Left ventricle myocardium inferior (tissue), 1 donor: ENCODE measurements at places on chromosomes 1 and 21. TPM values are rescaled to one million over a fixed set of nuclear protein-coding genes. Genes with fewer than 3 reads are reported as not detected.

DNA sequence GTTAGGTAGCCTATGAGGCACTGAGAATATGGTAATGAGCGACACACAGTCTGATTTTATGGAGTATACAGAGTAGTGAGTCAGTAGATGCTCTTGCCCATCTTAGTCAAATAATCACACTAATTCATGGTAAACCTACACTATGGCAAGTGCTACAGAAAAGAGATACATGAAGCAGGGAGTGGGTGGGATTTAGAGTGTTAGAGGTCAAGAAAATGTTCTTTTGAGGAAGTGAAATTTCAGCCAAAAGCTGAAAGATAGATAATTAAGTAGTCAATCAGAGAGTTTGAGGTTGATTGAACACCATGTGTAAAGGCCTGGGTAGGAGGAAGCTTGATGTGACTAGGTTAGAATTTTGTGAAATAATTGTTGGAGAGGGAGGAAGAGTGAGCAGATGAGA is 14.7 kb downstream of the MDM4 start:
- DNase-seq: no peak

DNA sequence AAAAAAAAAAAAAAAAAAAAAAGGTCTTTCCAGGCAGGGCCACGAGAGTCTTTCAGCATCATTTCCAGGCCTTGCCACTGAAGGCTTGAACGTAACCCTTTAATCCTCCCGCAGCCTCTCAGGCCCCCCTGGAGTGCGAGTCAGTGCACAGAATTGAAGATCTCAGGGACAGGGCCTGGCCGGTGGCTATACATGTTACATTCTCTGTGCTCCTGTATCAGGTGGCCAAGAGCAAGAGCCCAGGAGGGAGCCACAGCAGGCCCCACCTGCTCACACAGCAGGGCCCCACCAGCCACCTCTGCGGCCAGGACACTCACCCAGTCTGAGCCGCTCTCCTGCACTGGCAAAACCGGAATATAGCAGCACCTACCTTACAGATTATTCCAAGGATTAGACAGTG is 34.1 kb upstream of the SLC25A33 start:
- no peak for DNase-seq

DNA sequence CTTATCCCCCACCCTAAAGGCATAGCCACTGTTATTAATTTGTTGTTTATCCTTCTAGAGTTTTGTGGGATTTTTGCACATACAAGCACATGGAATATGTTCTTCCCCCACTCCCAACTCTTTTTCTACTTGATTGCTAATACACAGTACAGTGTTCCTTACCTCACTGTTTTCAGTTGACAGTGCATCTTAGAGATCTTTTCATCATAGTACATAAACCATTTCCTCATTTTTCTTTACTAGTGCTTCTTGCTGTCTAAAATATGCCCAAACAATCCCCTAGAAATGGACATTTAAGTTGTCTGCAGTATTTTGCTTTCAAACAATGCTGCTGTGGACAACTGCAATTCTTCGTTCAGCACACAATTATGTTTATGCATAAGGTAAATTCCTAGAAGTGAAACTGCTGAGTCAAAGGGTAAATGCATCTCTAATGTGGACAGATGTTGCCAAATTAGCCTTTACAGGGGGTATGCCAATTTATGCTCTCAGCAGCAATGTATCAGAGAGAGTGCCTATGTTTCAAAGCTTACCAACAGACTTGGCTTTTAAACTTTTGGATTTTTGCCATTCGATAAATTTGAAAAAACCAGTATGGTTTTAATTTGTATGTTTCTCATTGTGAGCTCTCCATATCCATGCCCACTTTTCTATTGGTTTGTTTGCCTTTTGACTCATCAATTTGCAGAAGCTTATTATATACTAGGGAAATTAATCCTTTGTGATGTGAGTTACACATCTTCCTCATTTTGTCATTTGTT is 132.6 kb downstream of the MRPS6 start:
- no peak for DNase-seq

DNA sequence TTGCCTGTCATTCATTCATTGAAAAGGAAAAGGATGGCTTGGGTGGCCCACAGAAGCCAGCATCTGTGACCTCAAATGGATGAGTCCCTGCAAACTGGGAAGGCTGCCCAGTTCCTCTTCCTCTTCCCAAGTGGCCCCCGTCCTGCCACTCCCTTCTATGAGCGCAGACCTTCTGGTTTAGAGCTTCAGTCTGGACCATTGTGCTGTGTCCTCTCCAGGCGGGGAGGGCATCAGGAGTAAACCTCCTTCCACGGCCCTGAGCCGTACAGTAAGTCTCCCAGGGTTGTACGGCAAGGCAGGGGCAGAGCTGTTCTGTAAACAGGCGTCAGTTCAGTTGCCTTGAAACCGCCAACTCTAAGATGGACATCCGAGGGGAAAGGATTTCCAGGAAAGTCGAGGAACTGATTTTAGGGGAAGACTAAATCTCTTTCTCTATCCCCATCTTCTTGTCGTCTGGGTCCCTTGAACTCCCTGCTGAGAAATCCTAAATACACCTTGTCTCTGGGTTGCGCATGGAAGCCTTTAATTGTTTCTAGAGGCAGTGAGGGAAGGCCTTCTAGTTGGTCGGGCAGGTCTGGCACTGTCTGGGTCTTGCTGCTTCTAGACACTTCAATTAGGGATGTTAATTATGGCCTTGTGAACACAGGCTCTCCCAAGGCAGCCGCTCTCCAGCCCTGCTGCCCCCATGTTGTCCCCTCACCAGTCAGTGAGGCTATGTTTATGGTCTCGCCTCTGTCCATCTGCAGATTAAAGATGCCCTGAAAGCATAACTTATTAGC is 22.1 kb downstream of the SOX13 start:
- peak; percentile 34 for DNase-seq

GRCh38 chr1:40078512-40079333 is 18.3 kb downstream of the PPT1 start:
- no peak for DNase-seq

GRCh38 chr21:28734522-28735175 is 258.0 kb downstream of the LTN1 start:
- DNase-seq: no peak

GRCh38 chr1:220826729-220827128 is 40.0 kb downstream of the MTARC1 start:
- DNase-seq: no peak

DNA sequence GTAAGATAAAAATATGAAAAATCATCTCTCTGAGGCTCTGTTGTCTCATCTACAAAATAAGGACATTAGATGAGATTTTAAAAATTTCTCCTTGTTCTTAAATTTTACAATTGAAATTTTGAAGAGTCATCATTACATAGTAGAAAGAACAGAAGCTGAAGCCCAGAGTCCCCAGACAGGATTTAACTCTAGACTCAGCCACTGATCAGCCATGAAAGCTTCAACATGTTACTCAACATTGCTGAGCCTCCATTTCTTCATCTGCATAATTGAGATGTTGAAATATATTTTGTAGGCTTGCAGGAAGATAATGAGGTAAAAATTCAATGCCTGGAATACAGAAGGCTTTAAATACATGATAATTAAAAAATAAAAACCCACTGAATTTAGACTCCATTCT is 633.3 kb downstream of the LMO4 start:
- no peak for DNase-seq

GRCh38 chr21:32281531-32281930 is 2.7 kb upstream of the MIS18A start:
- no peak for DNase-seq

DNA sequence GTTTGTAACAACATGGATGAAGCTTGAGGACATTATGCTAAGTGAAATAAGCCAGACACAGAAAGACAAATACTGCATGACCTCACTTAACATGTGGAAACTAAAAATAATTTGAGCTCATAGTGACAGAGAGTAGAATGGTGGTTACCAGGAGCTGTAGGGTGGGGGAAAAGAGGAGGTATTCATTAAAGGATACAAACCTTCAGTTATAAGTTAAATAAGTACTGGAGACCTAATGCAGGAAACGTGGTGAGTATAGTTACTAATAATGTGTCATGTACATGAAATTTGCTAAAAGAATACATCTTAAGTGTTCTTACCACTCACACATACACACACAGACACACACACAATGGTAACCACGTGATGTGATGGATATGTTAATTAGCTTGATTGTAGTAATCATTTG is 86.7 kb downstream of the NGF start:
- DNase-seq: no peak

- DNase-seq: no peak
Observed at GRCh38 chr1:221690858-221691257, 51.0 kb downstream of the DUSP10 start.

GRCh38 chr21:33238146-33238545 is 8.4 kb downstream of the IFNAR2 start:
- DNase-seq: no peak

DNA sequence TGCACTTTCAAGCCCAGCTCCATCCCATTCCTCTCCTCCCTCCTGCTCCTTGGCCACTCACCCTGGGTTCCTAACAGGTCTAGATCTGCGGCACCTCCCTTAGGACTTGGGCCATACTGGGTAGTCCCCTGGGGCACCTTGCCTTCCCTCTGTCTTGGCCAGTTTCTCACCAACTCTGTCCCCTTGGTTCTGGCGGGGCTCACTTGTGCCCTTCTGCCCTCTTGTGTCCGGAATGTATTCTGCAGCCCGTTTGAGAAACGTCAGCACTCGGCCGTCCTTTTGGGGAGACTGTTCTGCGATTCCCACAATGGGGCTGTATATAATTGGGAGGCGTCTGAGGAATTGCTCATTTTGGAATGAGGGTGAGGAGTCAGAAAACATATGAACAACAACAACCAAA is 162.4 kb downstream of the ZSCAN20 start:
- peak; percentile 20 for DNase-seq

DNA sequence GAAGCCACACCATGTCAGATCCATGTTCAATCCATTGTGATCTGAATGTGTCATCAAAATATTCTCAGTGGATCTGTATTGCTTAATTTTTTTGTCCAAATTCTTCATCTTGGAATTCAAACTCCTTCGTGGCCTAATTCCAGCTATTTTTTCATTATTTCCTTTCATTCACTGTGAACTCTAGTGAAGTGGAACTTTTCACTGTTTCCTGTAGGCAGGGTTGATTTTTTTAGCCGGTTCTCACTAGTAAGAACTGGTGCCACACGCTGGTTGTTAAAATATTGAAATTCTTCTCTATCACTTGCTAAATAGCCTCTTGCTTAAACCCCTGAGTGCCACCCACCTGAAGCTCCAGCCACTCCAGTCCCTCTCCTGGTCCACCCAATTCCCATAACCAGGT is 7.6 kb upstream of the S100A11 start:
- DNase-seq: no peak

- DNase-seq: no peak
Observed at GRCh38 chr1:101262630-101263348, 26.0 kb downstream of the S1PR1 start.

DNA sequence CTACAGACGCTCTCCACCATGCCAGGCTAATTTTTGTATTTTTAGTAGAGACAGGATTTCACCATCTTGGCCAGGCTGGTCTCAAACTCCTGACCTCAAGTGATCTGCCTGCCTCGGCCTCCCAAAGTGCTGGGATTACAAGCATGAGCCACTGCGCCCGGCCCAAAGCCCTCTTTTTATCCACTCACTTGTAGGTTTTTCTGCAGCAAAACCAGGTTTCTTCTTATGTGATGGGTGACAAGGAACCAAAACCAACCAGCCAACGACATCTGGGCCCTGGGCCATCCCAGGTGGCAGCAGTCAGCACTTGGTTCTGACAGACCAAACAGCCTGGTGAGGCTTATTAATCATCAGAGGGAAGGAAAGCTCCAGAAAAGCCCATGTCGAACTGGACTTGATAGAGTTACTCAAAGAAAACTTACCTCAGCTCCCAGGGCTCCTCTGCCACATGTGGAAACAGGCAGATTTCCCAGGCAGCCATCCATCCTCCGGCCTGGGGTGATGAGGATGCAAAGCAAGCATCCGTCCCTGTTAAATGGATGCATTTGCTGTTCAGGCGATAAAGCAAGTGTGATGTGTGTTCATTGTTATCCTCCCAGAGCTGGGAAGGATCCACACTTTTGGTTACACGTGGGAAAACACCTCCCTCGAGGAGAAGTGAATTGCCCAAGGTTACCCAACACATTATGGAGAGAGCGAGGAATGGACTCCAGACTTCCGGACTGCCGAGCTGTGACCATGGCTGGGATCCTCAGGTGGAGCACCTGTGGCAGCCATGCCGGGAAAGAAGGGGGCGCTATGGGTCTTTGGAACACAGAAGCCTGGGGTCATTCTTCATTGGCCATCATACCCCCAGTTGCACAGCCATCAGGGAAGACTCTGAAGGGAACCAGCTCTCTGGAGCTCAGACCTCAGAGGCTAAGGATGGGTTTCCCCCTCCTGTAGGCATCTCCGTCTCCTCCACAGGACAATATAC is 118.8 kb downstream of the HUNK start:
- DNase-seq: no peak

GRCh38 chr1:59072583-59072947 is 224.3 kb upstream of the FGGY start:
- no peak for DNase-seq

DNA sequence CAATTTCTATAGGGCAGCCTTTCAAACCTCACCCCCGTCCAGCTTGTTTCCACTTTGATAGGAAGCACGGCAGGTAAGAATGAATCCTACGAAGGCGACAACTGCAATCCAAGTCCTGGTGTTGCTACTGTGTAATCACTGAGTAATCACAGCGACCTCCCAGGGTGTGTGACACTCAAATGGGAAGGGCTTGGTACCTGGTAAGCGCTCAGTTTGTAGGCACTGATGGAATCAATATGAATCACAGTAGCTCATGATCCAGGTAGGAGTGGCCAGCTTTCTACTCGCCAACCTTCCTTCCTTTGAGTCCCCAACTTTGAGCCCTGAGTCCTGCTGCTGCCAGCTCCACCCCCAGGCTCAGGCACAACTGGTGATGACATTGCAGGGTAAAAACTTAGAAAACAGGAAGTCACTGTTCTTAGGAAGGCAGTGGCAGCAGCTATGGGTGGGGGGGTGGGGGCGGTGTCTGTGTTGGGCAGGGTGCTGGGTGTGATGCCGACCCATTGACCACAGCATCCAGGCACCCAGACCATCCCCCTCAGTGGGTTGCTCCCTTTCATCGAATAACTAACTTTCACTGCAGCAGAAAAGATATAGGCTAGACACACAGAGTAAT is 70.7 kb downstream of the CD247 start:
- no peak for DNase-seq

DNA sequence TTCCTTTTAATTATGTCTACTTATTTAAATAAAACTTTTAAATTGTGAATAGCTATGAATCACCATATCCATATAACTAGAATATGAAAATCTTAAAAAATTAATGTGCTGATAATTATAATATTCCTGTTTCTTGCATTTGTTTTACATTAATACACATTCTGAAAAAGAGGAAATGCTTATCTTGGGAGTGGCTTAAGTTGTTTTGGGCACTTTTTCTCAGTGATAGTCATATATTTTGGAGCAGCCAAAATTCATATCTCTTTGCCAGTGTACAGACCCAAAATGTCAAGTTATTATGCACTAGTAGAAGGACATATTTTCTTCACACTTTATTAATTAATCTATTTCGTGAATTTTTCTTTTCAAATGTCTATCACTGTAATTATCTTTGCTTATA is 838.5 kb downstream of the USP25 start:
- DNase-seq: no peak

The GJA5 gene
- total RNA-seq: 69.8 TPM

The TSEN15 gene
- 29.4 TPM for total RNA-seq

The SLC26A9 gene
- 35.2 TPM for total RNA-seq

The SOAT1 gene
- total RNA-seq: 9.8 TPM

The KCNJ15 gene
- 0.30 TPM for total RNA-seq

The AMY2B gene
- total RNA-seq: 23.9 TPM

The COL18A1 gene
- 66.5 TPM for total RNA-seq

The SPATA17 gene
- total RNA-seq: 1.2 TPM

The NPPB gene
- 119 TPM for total RNA-seq

The SDF4 gene
- 114 TPM for total RNA-seq

The BRINP3 gene
- total RNA-seq: 5.4 TPM

The OR2T2 gene
- total RNA-seq: not detected

The ZNHIT6 gene
- total RNA-seq: 8.7 TPM

The FCMR gene
- 3.3 TPM for total RNA-seq

The LCE2A gene
- not detected for total RNA-seq
